ENCODE measurements at places on chromosomes 3 and 15. TPM values are rescaled to one million over a fixed set of nuclear protein-coding genes. Genes with fewer than 3 reads are reported as not detected.

The CYP8B1 gene
- total RNA-seq: not detected

- no peak for DNase-seq
Observed at GRCh38 chr15:94228611-94229010, 2.8 kb upstream of the MCTP2 start.

- DNase-seq: peak; percentile 66
Observed at GRCh38 chr3:188962253-188963247, 209.2 kb upstream of the TPRG1 start.

- DNase-seq: no peak
Observed at GRCh38 chr3:131329774-131330173, 51.8 kb upstream of the NUDT16 start.

- DNase-seq: peak; percentile 67
Observed at GRCh38 chr3:33061782-33062181, 35.2 kb downstream of the GLB1 start.

The CLSTN2 gene
- 3.2 TPM for total RNA-seq

- DNase-seq: no peak
Observed at GRCh38 chr15:66236806-66237375, 16.7 kb downstream of the MEGF11 start.

The LRRC2 gene
- 10.1 TPM for total RNA-seq

GRCh38 chr3:146739203-146739671, 134.1 kb upstream of the PLSCR5 start:
- DNase-seq: no peak

DNA sequence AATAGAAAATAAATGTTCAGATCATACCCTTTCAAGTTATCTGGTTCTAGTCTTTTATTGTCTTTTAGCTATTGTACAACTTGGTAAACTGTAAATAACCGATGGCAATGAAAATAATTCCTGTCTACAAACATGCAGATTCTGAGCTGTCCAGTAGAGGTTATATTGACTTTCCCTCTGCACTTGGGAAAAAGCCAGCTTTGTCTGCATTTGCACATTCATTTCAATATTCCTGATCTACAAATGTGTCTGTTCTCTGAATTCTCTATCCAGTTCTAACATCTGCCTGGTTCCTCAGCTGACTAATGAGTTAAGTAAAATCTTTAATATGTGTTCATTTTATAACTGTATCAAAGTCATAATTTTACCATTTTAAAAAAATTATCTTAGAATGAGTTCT, 408.5 kb downstream of the ERC2 start:
- DNase-seq: no peak

DNA sequence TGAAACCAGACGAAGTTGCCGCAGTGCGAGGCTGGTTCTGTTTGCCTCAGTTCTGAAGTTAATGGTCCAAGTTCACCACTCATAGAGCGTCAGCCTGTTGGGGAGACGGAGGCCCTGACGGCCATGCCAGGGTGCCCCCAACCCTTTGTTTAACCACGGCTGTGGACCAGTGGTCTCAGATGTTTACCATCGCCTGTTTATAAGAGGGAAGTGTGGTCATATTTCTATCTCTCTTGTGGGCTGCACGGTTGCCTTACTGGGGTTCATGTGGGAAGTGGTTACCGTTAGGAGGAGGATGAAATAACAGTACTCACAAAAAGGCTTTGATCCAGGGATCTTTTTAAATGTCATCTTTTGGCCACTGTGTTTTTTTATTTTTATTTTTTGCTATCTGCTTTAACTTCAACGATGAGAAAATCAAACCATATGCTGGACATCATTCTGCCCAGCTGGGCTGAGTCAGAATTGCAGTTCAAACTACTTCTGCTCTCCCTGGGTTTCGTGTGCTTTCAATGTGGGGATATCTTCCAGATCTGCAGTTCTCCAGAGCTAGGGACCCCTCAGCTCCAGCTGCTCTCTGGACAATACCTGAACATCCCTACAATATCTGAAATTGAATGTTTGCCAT, 17.8 kb downstream of the SMAD3 start:
- DNase-seq: peak; percentile 58

The ABI3BP gene
- 108 TPM for total RNA-seq

The RNU5B-1 gene
- not detected for total RNA-seq

GRCh38 chr3:142031575-142031974, 117.8 kb downstream of the TFDP2 start:
- no peak for DNase-seq

The CEMIP gene
- 249 TPM for total RNA-seq

DNA sequence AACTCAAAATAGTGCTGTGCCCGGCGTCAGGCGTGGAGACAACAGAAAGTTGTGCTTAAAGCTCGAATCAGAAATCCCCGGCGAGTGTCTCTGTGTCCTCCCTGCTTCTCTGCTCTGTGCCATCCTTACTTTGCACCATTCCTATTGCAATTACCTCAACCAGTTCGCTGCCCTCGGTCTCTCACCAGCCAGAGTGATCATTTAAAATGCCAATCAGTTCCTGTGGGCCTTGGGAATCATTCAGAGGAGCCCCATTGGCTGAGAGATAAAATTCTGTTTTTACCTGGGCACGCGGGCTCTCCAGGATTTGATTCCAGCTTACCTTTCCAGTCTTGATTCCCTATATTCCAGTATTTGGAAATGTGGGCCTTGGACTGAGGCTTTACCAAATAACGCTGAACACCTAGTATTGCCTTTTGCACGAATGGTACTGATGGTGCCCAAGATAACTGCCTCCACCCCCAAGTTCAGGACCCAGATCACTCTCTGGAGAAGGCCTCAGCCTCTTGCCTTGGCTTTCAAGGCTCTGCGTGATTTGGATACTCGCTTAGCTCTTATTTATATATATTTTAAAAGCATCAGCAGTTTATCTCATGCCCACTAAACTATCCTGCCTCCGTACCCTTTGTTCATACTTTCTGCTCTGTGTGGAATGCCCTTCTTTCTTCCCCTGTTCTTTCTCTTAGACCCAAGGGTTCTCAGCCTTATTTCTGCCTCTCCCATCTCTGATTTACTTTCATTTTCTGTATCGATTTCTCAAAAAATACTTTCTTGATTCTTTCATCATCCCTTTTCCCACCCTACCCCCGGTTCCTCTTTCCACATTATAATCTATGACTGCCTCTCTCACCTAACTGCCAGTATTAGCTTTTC, 863 bp downstream of the PSMA4 start:
- peak; percentile 41 for DNase-seq

The ALDH1A3 gene
- total RNA-seq: 197 TPM

- DNase-seq: peak; percentile 53
Observed at GRCh38 chr3:131454501-131454900, 48.3 kb downstream of the MRPL3 start.

DNA sequence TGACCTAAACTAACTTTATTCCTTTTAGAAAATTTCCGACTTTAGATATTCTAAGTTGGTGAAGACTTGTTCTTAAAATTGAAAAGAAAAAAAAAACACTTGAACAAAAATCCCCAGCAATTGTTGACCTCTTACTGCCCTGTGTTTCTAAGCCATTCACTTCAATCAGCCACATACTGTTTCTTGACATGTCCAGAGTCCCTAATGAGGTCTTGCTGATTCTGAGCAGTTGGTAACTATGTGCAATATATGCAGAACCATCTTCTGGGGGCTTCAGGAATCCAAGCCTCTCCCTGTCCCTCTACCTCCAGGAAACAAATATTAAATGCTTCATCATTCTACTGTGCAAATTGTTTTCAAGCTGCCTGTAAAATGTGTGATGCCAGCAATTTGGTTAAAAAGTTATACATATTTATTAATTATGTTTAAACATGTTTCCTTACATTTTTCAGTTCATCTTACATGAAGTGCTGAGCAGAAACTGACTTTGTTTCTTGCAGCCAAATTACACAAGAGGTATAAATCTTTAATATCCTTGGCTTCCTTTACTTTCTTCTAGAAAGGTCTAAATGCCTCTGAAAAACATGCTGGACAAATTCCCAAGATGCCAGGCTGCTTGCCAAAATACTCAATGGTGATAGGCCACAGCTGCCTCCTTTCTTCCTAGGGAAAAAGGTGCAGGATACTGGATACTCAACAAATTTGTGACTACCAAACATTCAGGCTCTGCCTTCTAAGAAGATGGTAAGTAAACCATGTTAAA, 19.8 kb upstream of the GYG1 start:
- DNase-seq: peak; percentile 95

The CCDC12 gene
- 21.6 TPM for total RNA-seq

GRCh38 chr15:83769411-83769999, 115.6 kb downstream of the ADAMTSL3 start:
- DNase-seq: no peak

The TLE3 gene
- 10.3 TPM for total RNA-seq

Measured in fibroblast of the aortic adventitia (primary cell).